Right atrium auricular region (tissue), 2 donors: ENCODE measurements at places on chromosomes 4 and X. TPM values are rescaled to one million over a fixed set of nuclear protein-coding genes. Genes with fewer than 3 reads are reported as not detected.

GRCh38 chr4:1515763-1516162, 109.5 kb upstream of the NKX1-1 start:
- H3K36me3 ChIP-seq: no peaks in the 10 kb centered on the region
- no peaks in the 10 kb centered on the region for H3K27me3 ChIP-seq
- no peak overlapping the region for H3K4me3 ChIP-seq

DNA sequence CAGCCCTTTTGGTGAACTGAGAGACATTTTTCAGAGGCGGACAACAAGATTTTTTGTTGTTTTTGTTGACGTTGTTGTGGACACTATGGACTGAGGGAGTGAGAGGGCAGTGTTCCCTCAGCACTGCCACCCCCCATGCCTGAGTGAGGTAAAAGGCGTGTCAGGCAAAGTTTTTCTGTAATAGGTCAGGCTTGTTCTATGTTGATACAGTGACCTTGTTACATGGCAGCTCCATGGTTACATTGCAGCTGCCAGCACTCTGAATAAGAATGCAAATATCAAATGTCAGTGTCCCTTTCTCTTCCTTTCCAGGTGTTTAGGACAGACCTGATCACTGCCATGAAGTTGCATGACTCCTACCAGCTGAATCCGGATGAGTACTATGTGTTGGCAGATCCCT, 36.6 kb downstream of the JADE1 start:
- DNase-seq: no peak
- peaks cover 65% of the 10 kb centered on the region for H3K36me3 ChIP-seq
- no peaks in the 10 kb centered on the region for H3K27me3 ChIP-seq
- no peak overlapping the region for H3K4me3 ChIP-seq
- peaks cover 66% of the 10 kb centered on the region for H3K4me1 ChIP-seq
- H3K27ac ChIP-seq: peak overlapping the region; percentile 69

DNA sequence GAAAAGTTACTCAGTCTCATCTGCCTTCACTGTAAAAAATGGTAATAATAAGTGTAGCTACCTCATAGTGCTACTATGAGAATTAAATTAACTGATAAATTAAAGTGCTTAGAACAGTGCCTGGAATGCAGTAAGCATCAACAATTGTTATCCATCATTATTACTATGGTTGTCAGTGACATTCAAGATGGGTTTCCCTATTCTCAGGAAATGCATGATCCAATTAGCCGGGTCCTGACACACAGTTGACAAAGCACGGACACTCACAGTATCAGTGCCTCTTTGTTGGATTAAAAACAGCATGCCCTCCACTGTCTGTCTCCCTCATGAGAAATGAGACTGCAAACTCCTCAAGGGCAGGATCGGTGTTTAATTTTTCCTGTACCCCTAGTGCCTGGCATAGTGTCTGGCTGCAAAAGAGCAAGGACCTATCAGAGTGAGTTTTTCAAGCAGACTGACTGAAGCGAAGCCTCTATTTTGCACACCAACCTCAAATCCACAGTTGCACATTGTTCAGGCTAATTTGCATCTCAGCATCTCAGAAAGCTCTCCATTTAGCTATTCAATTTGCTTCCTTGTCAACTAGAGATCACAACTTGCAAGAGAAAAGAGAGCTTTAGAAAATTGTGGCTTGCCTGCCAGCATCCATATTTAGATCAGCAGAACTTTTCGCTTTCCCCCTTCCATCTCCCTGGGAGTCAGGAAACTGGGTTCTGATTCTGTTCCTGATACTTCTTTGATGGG, 122.9 kb downstream of the LDB2 start:
- no peak for DNase-seq
- H3K4me1 ChIP-seq: no peaks in the 10 kb centered on the region
- no peaks in the 10 kb centered on the region for H3K36me3 ChIP-seq
- no peaks in the 10 kb centered on the region for H3K27me3 ChIP-seq

GRCh38 chrX:1928805-1929204, 313.9 kb downstream of the ASMT start:
- no peak overlapping the region for H3K27ac ChIP-seq
- H3K4me3 ChIP-seq: no peak overlapping the region
- no peaks in the 10 kb centered on the region for H3K36me3 ChIP-seq
- no peaks in the 10 kb centered on the region for H3K4me1 ChIP-seq
- no peak for DNase-seq

DNA sequence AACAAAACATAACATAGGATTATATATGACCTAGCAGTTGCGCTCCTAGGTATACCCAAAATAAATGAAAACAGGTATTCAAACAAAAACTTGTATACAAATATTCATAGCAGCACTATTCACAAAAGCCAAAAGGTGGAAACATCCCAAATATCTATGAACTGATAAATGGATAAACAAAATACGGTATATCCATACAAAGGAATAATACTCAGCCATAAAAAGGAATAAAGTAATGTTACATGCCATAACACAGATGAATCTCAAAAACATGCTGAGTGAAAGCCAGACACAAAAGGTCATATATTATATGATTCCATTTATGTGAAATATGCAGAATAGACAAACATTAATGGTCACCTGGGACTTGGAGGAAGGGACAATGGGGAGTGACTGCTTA, 5.2 kb downstream of the WNK3 start:
- H3K4me3 ChIP-seq: no peak overlapping the region
- no peaks in the 10 kb centered on the region for H3K4me1 ChIP-seq
- H3K36me3 ChIP-seq: no peaks in the 10 kb centered on the region
- H3K27ac ChIP-seq: no peak overlapping the region
- no peak for DNase-seq

Gene DMRTC1
- not detected for total RNA-seq

- no peak overlapping the region for H3K4me3 ChIP-seq
- H3K36me3 ChIP-seq: no peaks in the 10 kb centered on the region
- no peaks in the 10 kb centered on the region for H3K27me3 ChIP-seq
- H3K27ac ChIP-seq: no peak overlapping the region
- DNase-seq: no peak
These were observed 150.6 kb downstream of the PRDM5 start for GRCh38 chr4:120771907-120772306.

- no peak overlapping the region for H3K4me3 ChIP-seq
- H3K36me3 ChIP-seq: no peaks in the 10 kb centered on the region
- no peak for DNase-seq
- H3K27ac ChIP-seq: no peak overlapping the region
- no peaks in the 10 kb centered on the region for H3K4me1 ChIP-seq
These were observed 95.9 kb upstream of the PTPN13 start for GRCh38 chr4:86497980-86498862.

Gene RNF128
- 0.55 TPM for total RNA-seq
